Effector memory CD8-positive, alpha-beta T cell (primary cell): ENCODE measurements at places on chromosomes 13 and 19.

GRCh38 chr13:93249364-93250306 is 23.0 kb downstream of the GPC6 start:
- DNase-seq, result no peak

DNA sequence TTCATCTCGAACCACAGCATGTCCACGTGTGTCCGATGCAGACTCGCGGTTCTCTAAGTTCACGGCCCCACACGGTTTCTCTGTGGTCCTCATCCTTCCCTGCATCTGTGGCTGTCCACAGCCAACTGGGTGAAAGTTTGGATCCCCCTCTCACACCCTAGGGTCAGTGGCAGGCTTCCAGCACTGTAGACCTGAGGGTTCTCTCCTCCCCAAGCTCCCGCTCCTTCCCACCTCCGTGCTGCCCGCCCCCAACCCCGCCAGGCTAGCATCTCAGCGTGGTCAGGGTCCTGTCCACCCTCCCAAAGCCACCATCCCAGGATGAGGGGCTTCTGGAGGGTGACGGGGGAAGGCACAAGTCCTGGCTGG is 3.0 kb downstream of the ANGPTL4 start:
- DNase-seq, result no peak

DNA sequence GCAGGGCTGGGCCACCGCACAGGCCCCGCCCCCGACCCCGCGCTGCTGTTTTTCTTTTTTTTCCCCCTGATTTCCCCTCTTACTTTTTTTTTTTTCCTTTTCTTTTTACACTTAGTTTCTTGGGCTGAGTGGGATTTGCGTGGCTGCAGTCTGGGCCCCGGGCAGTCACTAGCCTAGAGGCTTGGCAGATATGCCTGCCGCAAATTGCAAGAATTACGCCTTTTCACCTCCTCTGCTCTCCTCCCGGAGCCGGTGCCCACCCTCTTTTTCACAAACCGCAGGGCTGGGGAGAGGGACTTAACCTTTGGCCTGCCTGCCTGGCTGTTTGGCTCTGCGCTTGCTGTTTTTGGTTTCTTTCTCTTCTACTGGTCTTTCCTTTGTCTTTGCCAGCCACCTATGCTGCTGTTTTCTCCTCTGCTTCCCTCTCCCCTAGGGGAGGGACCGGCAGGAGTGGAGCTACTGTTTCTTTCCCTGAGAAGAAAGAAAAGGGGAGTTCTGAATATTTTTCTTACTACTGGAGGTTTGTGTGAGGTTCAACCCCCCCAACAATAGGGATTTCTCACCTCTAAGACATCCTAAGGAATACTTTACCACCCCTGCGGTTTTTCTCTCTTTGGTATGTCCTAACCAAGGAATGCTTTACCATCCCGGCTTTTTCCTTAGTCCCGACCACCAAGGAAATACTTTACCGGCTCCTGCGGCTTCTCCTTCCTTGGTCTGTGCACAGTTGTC is 11.0 kb downstream of the ZNF552 start:
- no peak for DNase-seq

GRCh38 chr13:59674616-59675015 is 489.1 kb downstream of the DIAPH3 start:
- DNase-seq, result no peak

DNA sequence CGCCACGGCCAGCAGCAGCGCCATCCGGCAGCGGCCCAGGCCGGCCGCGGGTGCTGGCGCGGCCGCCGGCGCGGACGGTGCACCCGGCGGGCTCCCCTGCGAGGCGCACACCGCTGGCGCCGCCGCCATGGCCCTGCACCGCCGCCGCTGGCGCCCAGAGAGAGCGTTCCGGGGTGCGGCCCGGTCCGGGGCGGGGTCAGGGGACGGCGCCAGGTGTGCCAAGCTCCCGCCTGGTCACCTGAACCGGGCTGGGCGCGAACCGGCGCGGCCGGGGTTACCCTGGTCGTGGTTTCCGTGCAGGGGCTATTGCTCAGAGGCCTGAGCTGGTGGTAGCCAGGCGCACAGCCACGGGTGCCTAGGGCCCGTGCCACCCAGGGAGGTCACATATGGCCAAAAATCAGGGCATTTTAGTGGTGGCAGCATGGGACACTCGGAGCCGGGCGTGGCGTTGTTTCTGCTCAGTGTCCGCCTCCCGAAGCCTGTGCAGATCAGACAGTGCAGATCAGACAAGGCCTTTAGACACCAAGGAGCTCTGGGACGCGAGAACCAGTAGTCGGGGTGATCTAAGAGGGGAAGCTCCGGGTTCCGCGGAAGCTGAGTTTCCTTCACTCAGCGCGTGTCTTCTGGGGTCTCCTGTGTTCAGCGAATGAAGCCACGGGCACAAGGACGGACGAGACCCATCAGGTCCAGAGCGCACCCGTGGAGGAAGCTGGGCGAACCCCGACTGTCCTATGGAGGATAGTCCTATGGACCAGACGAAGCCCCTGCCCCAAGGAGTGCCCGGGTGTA is at the start of gene TMEM238:
TSS of gene TMEM238 (minus strand) at position 162 of the 789 bp plus-strand sequence. CDS start at position 129, 33 bp downstream.
- DNase-seq, result peak; percentile 29

GRCh38 chr19:343941-344624 is 513 bp downstream of the MIER2 start:
- DNase-seq, result peak; percentile 11

GRCh38 chr13:91652404-91653301 is 254.2 kb downstream of the GPC5 start:
- DNase-seq, result no peak

DNA sequence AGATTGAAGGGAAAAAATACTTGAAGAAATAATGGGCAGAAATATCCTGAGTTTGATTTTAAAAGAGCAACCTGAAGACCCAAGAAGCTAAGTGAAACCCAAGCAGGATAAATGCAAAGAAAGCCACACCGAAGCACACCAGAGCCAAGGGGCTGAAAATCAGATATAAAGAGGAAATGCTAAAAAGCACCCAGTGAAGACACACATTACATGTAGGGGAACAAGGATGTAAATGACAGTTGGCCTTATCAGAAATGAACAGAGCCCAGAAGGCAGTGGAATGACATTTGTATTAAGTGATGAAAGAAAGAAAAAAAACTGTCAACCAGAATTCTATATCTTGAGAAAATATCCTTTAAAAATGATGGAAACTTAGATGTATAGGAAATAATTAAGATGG is 139.1 kb downstream of the SLC7A1 start:
- no peak for DNase-seq

- DNase-seq, result no peak
Observed at GRCh38 chr13:63938851-63939250, 2523.2 kb upstream of the PCDH20 start.

DNA sequence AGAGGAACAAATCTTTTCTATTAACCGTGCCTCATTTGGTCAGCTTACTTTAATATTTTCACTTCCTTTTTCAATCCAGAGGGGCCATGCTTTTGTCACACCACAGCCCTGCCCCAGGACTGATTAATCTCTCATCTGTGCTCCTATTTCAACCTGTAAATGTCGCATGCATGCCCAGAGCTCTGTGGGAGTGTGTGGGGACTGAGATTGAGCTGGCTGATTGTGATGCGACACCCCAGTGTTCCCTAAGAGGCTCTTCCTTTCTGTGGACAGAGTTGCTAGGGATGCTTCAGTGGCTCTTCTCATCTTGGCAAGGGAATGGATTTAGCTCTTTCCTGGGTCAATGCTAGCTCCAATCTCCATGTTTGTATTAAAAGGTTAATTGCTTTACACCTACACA is 249.6 kb downstream of the TDRD3 start:
- DNase-seq, result no peak

- no peak for DNase-seq
Observed at GRCh38 chr13:33258808-33259193, 26.8 kb downstream of the STARD13 start.

DNA sequence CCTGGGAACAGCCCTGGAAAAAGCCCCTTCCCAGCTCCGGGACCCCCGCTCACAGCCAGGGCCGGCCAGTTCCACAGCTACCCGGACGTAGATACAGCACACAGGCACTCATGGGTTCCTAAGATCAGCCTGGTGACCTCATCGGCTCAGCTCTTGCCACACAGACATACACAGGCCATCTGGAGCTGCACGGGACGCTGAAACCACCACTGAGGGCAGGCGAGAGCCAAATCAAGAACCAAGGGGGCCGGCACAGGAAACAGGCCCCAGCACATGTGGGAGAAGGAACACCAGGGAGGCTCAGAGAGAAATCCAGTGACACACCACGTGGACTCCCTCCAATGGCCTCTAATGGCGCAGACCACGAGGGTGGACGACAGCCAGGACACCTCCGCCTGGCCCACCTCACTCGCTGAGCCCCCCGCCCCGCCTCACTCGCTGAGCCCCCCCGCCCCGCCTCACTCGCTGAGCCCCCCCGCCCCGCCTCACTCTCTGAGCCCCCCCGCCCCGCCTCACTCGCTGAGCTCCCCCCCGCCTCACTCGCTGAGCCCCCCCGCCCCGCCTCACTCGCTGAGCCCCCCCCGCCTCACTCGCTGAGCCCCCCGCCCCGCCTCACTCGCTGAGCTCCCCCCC is 69.7 kb upstream of the C13orf46 start:
- DNase-seq, result no peak

DNA sequence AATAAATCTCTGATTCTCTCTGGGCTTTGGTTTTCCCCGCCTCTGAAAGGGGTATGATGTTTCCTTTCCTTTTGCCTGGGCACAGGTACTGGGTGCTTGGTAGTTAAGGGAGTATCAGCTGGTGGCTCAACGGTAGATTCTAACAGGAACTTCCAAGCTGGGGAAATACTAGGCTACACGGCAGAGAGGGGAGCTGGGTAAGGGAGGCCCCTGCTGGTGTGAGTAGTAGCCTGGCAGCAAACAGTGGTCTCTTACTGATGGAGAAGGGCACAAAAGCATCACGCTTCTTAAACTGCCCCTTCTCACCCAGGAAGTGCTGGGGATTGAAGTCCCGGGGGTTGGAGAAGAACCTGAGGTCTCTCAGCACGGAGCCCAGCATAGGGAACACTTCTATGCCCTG is 26.9 kb upstream of the CYP2A7 start:
- DNase-seq, result no peak

DNA sequence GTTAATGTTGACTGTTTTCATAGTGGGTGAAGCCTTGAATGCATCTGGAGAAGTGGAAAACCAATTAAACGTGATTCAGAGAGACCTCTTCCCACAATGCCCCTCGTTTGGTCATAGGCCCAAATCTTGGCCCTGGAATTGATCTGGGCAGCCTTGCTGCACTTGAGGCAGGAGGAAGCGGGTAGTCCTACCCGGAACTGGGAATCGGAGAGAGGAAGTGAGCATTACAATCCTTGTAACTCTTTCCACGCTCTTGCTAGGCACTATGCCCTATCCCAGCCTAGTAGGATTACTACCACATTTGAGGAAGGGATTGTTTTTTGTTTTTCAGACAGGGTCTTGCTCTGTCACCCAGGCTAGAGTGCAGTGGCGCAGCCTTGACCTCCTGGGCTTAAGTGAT is 3.6 kb downstream of the KCNK6 start:
- DNase-seq, result no peak

- no peak for DNase-seq
Observed at GRCh38 chr13:38494445-38494844, 144.8 kb downstream of the UFM1 start.

DNA sequence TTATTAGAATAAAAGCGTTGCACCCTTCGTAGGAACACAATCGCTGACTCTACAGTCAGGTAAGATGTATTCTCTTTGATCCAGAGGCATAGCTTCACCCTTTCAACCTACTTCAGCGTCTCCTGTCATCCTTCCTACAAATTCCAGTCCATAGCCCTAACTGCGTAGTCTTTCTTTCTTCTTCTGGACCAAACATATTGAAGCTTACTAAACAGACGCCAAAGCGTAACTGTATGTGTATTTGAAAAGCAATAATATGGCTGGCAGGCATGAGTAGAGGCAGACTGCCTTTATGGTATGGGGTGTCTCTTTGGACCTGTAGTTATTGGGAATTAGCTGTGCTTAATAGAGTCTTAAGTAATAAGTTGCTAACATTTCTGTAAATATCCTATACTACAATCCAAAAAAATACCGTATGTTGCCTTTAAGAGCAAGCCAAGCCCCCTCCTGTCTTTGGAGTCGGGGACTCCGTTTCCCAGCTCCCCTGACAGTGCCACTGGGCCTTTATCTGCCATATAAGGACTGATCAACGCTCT is 392 bp upstream of the ZNF548 start:
- DNase-seq, result no peak

GRCh38 chr19:3513229-3514140 is 7.4 kb downstream of the FZR1 start:
- no peak for DNase-seq

DNA sequence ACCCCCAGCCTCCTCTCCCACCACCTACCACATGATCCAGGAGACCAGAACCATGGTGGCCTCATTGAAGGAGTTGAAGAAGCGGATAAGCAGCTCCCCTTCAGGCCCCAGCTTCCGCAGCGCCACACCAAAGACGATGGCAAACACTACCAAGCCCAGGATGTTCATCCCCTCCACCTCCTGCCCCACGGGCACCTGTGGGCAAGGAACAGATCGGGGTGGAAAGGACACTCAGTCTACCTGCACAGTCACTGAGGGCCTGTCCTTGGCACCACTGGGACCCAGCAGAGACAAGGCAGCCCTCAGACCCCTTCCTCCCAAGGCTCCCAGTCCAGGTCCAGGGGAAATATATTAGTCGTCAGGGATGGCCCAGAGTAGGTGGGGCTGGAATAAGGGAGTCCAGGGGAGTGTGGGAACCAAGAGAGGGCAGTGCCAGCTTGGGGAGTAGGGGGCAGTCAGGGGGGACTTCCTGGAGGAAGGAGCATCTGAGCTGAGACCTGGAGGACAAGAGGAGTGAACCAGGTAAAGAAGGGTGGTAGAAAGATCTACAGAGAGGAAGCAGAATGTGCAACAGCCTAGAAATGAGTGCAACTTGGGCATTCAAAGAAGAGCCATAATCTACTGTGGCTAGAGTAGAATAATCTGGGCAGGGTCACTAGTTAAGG is 5.9 kb downstream of the SLC1A5 start:
- no peak for DNase-seq

GRCh38 chr19:36340786-36341372 is 38.1 kb downstream of the ZFP14 start:
- DNase-seq, result no peak

DNA sequence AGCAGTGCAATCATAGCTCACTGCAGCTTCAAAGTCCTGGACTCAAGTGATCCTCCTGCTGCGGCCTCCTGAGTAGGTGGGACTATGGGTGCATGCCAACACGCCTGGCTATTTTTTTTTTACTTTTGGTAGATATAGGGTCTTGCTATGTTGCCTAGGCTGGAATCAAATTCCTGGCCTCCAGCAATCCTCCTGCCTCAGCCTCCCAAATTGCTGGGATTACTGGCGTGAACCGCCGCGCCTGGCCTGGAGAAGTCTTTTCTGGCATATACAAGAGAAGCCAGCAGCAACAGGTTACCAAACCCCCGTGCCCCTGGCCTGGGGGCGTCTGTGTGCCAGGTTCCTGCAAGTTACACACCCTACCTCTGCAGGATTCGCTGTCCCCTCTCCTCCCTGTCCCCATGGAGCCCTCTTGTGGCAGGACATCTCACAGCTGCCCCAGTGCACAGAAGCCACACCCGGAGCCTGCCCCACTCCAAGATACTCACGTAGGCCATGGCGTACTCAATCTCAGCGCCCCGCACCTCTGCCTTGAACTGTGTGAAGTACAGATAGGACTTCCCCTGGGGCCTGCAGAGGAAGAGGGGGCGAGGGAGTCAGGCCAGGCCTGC is 9.9 kb downstream of the MYDGF start:
- DNase-seq, result no peak

- DNase-seq, result no peak
Observed at GRCh38 chr13:93736081-93736480, 509.5 kb downstream of the GPC6 start.

- no peak for DNase-seq
Observed at GRCh38 chr13:71752775-71753513, 114.1 kb downstream of the DACH1 start.
